ENCODE measurements at places on chromosomes 2 and 18.
A peak's percentile ranks its signal among the peaks of the same experiment; 100 is the strongest.

DNA sequence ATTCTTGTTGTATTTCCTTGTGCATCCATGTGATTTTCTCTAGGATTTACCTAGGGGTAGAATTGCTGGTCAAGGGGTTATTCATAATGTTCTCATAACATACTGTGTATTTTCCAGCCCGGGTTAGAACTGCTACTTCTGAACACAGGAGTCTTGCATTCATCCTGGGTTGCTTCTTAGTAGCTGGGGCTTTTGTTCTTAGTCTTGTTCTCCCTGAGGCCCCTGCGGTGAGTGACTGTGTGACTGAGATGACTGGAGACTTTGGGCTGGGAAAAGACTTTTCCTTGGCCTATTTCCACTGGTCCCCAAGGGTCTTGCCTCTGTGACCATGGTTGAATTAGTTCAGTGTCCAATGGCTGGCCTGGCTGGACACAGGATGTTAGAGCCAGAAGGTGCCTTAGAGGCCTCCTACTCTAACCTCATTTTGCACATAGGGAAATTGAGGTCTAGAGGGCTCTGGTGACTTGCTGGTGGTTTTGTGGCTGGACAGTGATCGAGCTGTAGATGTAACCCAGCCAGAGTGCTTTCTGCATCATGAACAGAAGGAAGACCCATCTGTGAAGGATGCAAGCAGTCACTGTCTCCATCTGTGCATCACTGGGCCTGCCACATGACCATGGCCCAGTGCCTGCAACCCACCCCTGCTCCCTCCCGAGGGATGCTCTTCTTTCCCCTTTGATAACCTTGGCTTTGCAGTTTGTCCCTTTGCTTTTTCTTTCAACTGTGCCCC, 233.3 kb downstream of the FHOD3 start:
- no peak for DNase-seq

- DNase-seq, result no peak
Observed at GRCh38 chr18:50594942-50595341, 35.1 kb downstream of the MAPK4 start.

GRCh38 chr2:84958135-84959059, 12.6 kb upstream of the KCMF1 start:
- peak; percentile 20 for DNase-seq

DNA sequence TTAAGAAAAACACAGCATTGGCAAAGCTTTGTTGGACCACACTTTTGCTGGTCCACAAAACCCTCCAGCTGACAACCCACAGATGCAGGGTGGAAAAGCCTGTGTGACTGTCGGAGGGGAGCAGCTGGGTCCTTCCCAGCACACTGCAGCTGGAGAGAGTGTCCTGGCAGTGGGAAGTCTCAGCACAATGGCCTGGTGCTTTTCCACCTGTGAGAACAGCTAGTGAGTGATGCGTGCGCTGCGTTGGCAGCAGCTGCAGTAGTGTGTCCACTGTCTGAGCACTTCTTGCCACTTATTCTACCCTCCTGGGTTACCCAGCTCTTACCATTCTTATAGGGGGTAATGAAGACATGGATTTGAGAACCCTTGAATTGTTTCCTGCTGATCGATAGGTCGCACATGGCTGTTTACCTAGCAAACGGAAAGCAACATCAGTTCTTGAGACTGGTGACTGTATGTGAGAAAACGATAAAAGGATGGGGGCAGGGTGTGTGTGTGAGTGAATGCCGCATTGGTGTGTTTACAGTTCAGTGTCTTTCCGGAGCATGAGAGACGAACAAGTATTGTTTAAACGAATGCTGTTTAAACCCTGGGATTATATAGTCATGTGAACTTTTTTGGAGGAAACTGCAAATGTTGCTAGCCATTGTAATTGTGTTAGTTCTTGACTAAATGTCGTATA, 69.7 kb downstream of the LYPD6 start:
- peak; percentile 77 for DNase-seq

DNA sequence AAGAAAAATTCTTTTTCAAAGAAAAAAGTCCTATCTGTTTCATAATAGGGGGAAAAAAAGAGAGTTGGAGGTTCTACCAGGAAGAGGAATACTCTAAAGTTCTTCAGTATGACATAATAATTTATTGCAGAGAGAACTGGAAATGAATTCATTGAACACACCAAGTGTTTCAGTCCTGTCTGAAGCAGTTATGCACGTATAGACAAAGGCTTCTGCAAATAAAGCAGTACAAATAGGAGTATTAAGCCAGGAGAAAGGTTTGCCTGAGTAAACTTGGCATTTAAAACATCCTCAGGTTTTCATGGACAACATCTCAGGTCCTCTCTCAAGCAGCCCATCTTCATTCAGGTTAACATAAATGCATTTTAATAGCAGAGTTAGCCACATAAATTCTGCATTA, 141.6 kb downstream of the CCDC148 start:
- no peak for DNase-seq

- no peak for DNase-seq
Observed at GRCh38 chr2:95347681-95348608, 50.8 kb downstream of the KCNIP3 start.

GRCh38 chr2:99631700-99632099, 141.9 kb upstream of the REV1 start:
- no peak for DNase-seq

DNA sequence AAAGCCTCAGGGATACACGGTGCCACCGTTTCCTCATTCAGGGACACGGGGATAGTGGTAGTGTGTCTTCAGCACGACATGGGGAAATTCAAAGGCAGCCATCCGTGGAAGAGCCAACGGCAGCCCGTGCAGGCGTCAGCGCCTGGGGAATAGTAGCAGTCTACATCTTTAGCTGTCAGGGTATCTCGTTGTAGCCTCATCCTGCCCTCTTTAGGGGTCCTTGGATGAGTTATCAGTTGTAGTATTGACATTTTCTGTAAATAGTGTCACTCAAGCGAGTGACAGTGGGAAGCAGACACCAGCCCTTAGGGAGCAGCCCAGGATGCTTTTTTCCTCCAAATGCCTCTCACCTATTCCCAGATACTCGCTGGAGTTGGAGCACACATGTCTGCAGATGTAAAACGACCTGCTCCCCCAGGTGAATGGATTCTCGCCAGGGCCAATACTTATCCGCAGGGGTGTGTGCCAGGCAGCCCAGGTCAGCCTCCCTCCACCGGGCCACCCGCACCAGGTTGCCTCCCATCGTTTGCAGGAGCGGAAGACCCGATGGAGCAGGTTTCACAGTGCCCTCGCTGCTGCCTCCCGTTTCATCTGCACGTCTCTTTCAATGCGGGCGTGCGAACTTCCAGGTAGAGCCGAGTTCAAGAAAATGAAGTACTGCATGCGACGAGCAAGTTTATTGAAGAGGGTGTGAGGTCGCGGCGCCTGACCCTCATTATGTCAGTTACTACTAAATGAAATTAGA, 41.0 kb downstream of the AGAP1 start:
- no peak for DNase-seq

GRCh38 chr2:148552675-148553331, 91.7 kb upstream of the EPC2 start:
- DNase-seq, result peak; percentile 69

- no peak for DNase-seq
Observed at GRCh38 chr2:109255654-109256053, 126.6 kb downstream of the SH3RF3 start.

- peak; percentile 37 for DNase-seq
Observed at GRCh38 chr2:85421260-85422071, 3.0 kb downstream of the SH2D6 start.

DNA sequence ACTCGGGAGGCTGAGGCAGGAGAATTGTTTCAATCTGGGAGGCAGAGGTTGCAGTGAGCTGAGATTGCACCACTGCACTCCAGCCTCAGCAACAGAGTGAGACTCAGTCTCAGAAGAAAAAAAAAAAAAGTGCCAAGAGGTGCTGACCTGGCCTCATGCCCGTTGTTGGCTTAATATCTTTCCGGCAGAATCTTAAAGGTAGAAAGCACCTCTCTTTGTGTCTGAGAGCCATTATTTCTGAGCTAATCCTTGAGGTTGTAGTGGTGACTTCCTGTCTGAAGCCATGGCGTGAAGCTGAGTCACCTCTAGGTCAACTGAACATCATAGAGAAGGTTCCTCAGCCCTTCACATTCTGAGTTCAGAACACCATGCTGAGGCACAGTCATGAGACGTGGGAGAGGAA, 60.4 kb downstream of the WDSUB1 start:
- no peak for DNase-seq

DNA sequence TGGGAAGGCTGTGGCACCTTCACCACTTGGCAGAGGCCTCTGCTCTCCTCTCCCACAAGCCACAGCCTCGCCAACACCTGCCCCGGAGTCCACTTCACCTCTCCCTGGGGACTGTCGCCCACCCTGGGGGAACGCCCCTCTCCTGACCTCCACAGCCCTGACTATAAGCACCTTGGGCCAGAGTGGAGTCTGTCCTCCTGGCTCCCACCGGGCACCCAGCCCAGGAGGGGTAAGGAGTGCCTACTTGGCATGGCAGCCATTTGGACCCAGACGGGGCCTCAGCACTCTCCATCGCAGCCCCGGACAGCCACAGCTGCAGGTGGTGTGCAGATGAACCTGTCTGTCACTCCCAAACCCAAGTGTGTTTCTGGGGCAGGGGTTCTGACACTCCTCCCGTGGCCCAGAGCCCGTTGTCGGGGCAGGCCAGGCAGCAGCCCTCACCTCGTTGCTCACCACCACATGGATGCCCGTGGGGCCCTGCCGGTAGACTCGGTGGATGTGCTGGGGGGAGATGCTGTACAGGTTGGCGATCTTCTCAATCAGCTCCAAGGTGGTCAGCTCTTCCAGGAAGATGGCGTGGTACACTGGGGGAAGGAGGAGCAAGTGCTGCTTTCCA, 53.5 kb downstream of the TFCP2L1 start:
- DNase-seq, result no peak

DNA sequence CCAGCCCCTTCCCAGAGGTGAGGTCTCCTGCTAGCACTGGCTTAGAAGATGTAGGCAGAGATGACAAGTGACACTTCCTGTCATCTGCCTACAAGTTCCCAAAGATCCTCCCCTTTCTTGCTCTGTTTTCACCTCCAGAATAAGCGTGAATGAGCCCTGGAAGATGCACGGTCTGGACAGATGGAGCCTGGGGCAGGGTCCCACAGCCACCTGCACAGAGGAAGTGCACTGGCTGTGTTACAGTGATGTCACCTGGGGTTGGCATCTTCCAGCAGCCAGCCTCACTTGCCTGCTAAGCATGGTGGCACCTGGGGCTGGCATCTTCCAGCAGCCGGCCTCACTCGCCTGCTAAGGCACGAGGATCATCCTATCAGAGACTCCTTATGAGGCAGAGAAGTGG, 32.3 kb downstream of the TMEM18 start:
- DNase-seq, result no peak

DNA sequence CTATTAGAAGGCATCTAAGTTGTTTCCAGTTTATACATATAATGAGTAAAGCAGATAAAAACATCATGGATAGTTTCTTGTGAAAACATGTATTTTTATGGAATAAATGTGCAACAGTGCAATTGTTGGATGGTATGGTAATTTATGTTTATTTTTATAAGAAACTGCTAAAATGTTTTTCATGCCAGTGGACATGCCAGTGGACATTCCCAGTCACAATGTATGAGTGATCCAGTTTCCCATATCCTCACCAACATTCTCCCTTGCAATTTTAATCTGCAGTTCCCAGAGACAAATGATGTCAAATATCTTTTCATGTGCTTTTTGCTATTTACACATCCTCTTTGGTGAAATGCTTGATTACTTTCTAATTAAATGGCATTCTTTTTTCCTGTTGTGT, 818.6 kb downstream of the SUCLG1 start:
- no peak for DNase-seq

DNA sequence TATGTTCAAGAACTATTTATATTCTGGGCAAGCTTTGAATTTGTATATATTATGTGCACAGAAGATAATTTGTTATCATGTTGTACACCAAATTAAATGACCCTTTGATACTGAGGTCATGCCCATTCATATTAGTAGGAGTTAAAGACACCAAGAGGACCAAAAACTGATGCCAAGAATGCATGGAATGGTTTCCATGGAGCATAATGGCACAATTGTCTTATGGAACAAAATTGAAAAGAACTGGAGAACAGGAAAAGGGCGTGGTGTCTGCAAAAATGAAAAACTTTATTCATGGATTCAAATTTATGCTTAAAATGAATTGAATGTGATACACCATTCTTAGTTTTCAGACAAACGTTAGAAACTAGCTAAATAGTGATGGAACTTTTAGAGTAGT, 24.1 kb upstream of the RBMS1 start:
- DNase-seq, result no peak

DNA sequence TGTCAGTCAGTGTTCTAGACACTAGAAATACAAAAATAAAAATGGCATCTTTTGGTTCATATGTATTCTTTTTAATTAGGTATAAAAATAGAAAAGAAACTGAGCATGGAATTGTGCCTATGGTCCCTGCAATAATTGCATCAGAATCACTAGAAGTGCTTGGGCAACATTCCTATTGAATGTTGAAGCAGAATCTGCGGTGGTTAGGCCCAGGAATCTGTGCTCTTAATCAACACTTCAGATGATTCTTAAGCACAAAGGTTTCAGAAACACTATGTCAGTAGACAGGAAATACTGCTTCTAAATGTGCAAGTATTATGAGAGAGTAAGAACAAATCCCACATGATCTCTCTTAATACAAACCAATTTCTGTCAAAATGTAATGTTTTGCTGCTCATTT, 20.3 kb upstream of the RBBP8 start:
- no peak for DNase-seq

DNA sequence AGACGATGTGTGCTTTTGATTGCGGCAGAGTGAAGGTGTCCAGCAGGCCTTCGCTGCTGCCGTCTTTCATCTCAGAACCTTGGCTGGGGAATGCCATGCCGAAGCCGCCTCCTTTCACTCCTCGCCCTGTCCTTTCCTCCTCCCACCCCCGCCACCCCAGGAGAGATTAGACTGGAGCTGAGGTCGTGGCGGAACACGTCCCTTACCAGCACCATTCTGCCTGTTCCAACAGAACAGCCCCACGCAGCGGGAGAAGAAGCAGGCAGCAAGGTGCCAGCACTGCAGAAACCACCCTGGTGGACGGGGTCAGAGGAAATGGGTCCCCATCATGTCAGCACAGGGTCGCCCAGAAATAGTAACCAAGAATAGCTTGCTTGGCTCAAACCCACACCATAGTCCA, 24.8 kb upstream of the RBM44 start:
- no peak for DNase-seq

Measured in NCI-H2227 treated with DMSO at 0.1 percent for 48 hours (cell line).